ENCODE measurements at places on chromosomes 6 and 20.
A peak's percentile ranks its signal among the peaks of the same experiment; 100 is the strongest.

DNA sequence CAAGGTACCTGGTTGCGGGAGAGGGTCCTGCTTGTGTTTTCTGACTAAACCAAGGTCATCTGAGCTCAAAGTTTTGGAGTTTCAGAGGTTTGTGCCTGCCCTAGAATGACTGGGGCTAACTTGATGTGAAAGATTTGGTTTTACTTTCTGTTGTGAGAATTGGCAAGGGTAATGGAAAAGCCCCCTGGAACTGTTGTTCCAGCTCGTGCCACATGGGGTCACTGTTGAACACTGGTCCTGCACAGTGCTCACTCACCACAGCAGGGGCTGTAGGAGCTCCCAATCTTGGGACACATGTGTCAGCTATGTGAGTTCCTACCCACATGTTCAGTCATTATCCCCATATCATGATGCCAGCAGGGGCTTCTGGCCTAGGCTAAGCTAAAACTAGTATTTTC is 6.5 kb downstream of the TGM6 start:
- DNase-seq, result peak; percentile 76

DNA sequence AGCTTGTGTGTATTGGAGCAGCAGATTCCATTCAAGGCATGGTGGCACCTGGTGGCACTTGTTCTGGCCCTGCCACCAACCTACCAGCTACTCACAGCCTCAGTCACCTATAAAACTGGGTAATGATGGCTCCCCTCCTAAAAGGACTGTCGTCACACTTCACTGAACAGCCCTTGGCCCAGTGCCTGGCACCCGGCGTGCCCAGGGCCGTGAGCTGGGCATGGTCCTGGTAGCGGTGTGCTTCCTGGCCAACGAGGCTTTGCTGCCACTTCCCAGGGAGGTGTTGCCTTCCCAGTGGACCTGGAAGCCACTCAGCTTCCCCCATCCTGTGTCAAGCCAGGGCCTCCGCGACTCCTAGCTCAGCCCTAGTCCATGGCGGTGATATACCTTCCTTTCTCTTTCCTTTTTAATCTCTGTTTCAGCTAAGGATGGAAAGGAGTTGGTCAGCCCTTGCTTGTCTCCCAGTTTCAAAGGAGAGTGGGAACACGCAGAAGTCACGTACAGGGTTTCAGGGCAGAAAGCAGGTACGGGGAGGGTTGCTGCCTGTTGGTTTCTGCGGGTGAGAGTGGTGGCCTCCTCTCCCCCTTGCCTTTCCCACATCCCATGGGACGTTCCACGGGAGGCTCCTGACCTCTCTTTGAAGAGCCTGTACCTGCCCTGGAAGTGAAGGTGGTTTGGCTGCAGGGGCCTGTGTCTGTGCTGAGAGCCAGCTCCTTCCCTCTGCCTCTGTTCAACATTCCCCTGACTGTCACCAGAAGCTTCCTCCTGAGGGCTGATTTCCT is 25.5 kb downstream of the ENTPD6 start:
- DNase-seq, result no peak

DNA sequence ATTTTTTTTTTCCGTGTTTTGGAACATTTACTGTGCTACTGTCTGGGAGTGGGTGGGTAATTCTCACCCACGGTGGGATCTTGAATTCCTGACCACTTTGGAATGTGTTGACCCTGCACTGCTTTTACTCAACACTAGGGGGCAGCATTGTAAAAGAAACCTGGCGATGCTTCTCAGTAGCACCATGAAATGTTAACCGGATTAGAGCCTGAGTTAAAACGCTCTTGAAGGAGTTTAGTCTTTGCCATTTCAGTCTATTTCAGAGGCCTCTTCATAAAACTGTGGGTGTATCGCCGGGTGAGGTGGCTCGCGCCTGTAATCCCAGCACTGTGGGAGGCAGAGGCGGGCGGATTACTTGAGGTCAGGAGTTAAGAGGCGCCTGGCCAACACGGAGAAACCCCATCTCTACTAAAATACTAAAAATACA is 114.4 kb upstream of the PRND start:
- peak; percentile 68 for DNase-seq

- DNase-seq, result no peak
Measured at GRCh38 chr6:1792989-1793388, 183.3 kb downstream of the FOXC1 start.

DNA sequence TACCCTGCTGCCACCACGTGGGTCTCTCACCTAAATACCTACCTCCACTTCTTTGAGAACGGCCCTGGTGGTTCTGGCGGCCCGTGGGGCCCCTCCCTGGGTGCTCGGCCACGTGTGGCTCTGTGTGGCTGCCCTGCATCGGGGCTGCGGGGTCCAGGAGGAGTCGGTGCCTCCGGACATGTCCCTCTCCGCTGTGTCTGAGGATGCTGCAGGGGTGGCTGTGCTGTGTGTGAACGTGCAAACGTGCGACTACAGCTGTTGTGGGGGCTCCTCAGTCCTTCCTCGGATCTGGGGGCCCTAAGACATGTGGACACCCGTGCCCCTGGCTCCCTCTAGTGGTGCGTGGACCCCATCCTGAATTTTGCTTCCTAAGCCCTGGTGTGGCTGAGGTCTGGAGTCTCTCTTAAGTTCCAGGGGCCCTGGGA is 691.8 kb downstream of the QKI start:
- no peak for DNase-seq

- DNase-seq, result no peak
Measured at GRCh38 chr6:115592025-115592424, 468.7 kb downstream of the FRK start.

DNA sequence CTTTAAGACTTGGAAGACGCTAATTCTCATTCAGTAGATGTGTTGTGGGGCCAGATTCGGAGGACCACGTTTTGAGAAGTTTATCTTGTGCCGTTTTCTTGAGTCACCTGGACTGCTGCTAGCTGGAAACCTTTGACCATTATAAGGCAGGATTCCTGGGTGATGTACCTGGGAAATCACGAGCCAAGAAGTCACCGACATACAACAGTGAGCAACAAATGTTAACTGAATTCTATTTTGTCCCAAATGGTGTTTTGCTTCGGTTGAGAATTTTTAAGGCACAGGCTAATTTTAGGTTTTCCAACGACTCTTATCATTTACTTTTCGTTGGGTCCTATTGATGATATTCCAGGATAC is 93.4 kb upstream of the BTN3A2 start:
- no peak for DNase-seq

DNA sequence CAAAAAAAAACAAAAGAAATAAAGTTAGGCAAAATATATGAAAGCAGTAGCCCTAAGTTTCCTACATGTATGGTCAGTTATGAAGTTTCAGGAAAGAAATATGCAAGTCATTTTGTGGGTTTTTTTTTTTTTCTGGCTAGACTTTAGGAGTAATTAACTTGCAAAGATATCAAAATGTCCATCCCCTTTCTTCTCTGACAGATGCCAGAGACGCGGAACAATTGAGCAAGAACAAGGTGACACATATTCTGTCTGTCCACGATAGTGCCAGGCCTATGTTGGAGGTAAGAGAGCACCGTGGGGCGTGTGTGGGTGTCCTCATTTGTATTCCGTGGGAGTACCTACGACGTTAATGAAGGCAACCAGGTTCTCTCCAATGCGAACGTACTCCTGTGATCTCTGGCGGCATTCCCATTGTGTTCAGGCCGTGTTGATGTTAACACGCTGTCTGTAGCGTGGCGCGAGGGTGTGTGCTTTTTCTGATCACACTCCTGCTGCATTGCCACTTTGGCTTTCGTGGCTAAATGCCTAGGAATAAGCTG is 19.5 kb downstream of the DUSP22 start:
- DNase-seq, result no peak

DNA sequence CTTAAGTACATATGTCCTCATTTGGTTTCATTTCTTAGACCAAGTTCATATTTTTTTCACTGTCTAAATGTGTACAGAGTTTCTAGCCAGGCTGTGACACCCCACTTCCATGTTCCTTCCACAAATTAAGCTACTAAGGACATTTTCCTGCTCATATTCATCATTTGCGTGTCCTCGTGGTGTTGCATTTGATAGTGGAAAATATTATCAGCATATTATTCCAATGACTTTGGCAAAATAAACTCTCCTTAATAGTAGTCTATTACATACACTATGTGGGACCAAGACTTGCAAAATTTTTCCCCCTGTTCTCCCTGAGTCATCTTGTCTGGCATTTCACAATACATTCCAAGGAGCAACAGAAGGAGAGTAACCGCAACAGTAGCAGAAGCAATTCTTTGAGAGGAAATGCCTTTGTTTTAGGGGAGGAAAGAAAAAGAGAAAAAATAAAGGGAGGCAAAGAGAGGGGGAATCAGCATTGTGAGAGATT is 599.2 kb downstream of the COL12A1 start:
- no peak for DNase-seq

DNA sequence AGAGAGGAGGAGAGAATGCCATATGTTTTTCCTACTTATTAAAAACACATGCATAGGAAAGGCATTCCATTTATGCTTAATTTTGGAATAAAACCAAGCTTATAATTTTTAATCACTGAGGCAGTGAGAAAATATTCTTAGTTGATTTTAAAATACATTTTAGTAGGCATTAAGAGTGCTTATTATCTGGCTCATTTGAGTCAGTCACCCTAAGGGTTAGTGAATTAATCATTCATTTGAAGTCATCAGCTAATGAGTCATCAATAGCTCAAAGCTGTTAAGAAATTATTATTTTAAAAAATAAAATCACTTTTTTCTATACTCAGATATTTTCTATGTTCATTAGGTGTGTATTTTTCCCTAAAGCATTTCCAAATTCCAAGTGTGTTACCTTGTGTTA is 81.6 kb downstream of the TMEM200A start:
- DNase-seq, result no peak

- no peak for DNase-seq
Measured at GRCh38 chr6:34457382-34457741, 8.5 kb upstream of the PACSIN1 start.

GRCh38 chr20:51399006-51399890 is 143.3 kb downstream of the NFATC2 start:
- DNase-seq, result no peak

DNA sequence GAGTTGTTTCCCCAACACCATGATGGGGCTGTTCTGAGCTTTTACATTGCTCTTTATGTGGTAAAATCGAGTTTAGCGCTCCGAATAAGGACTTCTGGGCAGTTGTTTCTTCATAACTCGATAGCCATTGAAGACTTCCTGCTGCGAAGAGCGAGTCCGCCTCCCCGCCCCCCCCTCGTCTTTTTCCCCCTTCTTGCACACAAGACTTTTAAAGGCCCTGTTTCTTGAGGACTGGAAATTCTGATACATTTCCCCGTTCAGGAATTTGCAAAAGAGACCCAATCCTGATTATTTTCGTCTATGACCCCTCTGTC is 1.5 kb upstream of the CITED2 start:
- no peak for DNase-seq

- DNase-seq, result no peak
Measured at GRCh38 chr20:25382704-25383370, 7.8 kb downstream of the ABHD12 start.

GRCh38 chr6:62265906-62266525 is 20.0 kb downstream of the KHDRBS2 start:
- no peak for DNase-seq

DNA sequence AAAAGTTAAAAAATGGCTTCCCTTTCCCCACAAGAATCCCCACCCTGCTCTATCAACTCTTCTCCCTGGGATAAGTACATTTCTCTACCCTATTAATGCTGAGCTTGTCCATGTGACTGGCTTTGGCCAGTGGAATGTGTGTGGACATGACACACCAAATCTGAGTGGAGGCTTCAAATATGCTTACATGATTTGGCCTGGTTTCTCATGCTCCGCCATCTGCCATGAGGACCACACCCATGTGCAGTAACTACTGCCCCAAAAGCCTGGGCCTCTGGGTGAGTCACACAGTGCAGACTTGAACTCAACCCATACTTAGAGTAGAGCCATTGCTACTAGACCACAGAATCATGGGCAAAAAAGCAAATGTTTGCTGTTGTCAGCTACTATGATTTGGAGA is 65.4 kb downstream of the PRND start:
- no peak for DNase-seq

DNA sequence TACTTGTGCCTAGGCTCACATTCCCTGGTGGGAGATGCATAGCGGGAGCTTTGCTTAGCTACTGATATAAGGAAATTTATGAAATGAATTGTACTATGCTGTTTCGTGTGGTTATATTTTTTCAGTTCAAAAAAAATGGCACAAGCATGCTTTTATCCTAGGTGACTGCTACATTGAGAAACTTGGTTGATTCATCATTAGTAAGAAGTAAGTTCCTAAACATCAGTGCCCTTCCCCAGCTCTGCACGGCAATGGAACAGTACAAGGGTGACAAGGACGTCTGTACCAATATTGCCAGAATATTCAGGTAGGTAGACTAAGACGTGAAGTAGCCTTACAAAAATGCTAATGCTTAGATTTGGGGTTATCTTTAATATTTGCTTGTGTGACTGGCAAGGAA is 79.7 kb downstream of the ARMC2 start:
- DNase-seq, result no peak

DNA sequence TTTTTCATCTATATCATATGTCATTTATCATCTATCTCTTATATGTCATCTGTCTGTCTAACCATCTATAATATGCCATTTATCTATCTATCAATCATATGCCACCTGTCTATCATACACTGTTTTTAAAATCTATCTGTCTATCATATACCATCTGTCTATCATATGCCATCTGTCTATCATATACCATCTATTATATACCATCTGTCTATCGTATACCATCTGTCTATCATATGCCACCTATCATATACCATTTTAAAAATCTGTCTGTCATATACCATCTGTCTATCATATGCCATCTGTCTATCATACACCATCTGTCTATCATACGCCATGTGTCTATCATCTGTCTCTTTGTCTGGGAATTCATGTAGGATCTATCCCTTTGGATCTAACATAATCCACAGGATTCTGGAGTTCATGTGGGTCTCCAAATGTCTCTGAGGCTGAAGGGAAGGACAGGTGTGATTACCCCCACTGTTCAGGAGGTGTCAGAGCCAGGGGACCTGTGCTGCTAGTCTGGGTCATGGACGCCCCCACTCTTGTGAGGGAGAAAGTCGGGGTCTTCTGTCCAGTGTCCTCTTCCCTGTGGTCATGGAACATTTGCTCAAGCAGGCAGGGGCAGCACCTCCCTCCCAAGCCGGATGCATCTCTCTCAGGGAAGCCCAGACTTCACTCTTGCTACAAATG is 36.9 kb upstream of the FRMD1 start:
- no peak for DNase-seq

DNA sequence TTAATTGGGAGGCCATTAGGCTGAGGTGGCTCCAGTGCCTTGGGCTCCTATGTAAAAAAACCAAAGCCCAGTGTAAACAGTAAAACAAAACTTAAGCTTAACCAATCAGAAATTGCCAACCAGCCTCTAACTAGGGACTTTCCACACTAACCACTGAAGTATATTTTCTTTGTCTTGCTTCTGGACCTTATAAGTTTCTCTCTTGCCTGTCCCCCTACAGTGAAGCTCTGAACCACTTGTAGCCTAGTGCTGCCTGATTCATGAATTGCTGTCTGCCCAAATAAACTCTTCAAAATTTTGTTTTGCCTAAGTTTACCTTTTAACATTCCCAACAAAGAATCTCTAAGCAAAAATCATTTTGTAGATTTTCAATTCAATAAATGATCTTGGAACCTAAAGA is 28.2 kb downstream of the POPDC3 start:
- no peak for DNase-seq

DNA sequence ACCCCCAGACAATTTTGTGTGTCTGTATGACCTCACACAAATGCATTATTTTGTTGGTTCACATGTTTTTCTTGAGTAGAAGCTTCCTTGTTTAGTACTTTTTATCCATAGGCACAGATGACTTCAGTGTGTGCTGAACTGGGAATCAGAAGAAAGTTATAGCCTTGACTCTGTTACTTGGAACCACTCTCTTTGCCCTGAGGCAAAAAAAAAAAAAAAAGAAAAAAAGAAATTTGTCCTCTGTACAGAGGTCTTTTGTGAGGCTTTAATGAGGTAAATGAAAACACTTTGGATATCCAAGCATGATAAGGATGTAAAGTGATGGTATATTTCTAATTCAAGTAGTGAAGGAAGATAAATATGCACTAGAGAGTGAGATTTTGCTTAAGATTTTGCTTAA is 51.9 kb downstream of the TRMT11 start:
- DNase-seq, result no peak
